Stimulated activated CD8-positive, alpha-beta memory T cell treated with anti-CD3 and anti-CD28 coated beads, Interleukin-7, amount 100 ng/mL, for 48 hours (primary cell): ENCODE measurements at places on chromosomes 11 and 22.

DNA sequence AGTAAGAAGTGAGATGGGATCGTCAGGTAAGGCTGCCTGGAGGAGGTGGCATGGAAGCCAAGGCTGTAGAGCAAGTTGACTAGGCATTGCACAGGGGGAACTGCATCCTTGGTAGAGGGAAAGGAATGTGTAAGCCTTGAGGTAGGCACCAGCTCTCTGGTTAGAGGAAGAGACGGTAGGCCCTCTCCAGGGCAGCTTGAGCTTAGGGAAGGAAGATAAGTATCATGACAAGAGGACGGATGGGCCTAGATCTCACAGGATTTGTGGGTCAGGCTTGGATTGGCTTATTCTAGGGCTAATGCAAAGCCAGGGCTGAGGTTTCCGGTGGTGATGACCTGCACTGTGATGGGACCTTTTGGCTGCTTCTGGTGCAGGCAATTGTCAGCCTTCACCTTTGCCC is 1035.8 kb downstream of the TBC1D22A start:
- DNase-seq: no peak

DNA sequence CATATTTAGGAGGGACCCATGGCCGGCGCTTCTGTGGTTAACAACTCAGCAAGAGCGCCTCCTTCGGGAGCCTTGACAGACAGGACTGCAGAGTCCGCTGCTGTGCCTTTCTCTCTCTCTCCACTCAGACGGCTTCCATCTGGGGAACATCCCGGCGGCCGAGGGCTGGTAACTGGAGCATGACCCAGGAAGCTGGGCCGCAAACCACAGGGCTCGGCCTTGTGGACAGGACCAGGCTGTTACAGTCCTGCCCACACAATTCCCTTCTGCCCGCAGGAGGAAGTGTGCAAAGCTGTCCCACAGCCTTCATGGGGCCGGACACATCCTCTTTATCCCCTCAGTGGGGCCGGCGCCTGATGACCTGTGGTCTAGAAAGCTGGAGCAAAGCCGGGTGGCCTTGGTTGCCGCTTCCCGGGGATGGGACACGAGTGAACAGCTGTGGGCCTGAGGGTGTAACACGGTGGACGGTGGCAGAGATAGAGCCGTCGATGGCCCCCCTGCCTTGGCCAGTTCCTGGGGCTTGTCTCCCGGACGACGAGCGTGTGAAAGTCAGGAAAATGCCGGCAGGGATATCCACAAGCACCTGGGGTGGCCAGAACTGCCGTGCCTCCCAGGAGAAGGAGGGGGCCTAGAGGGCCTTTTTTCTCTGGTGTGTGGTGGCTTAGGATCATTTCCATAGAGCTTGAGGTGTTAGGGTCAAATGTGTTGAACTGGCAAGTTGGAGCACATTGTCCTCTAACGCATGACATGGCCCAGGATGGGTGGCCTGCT is 50.1 kb downstream of the FBLN1 start:
- no peak for DNase-seq

DNA sequence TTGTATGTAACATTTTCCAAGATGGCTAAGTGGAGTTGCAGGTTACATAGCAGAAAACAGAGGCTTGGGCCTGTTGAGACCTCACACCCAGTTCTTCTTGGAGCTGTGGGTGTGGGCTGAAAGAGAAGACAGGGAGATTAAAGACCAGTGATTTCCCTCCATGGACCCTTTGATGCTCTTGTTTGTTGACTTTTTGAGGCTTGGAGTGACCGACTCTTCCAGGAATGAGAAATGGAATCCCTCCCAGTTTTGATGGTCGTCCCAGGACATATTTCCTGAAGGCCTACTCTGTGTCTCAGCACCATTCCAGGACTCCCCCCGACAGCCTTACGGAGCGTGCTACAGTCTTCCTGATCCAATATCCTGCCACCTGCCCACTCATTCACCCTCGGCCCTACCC is 96.9 kb downstream of the PTPRJ start:
- no peak for DNase-seq

DNA sequence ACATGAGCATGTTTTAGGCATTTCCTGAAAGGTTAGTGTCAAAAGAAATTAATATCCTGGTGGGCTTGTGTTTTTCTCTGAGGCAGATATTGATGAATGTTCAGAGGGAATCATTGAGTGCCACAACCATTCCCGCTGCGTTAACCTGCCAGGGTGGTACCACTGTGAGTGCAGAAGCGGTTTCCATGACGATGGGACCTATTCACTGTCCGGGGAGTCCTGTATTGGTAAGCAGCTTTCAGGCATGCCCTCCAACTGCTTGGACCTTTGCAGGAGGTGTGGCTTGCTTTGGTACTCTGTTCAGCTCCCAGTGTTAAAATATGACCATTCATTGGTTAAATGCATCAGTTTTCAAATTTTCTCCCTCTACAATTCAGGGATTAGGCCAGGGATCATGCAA is 658.6 kb upstream of the ANO5 start:
- no peak for DNase-seq

DNA sequence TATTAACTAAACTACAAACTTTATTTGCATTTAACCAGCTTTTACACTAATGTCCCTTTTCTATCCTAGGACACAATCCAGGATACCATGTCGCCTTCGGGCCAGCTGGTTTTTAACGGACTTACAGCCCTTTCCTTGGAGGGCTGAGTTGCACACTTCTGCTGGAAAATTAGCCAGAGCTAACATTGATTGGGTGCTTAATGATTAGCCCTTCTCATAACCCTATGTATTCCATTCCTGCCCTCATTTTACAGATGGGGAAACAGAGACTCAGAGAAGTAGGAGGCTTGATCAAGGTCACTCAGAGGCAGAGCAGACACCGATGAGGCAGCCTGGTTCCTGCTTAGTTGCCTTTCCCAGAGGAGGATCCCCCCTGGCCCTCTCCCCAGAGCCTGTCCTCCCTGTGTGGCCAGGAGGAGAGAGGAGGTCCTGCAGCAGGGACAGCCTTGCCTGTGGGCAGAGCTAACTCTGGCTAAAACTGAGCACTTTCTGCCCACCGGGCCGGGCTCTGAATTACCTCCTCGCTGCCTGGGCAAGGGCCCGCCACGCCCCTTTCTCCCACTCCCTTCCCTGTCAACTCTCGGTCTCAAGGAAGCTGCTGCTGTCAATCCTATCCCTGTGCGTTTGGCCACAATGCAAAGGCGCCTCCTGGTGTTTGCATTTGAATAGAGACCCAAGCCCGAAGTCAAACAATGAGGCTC is 59.6 kb upstream of the PAX6 start:
- no peak for DNase-seq

DNA sequence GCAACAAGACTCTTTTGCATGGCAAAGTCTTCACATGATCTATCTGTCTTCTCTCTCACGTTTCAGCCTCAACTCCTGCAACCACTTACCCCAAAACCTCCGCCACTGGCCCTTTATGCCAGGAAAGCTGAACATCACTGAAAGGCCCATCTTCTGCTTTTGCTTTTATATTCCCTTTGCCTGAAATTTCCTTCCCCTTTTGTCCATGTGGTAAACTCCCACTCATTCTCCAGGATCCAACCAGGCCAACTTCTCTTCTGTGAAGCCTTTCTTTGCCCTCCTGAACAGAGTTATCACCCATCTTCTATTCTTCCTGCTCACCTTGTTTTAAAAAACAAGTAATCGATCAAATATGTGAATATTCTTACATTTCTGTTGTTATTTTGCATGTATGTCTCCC is 117.8 kb downstream of the WNT11 start:
- DNase-seq: no peak

GRCh38 chr11:99170591-99170990 is 149.8 kb downstream of the CNTN5 start:
- no peak for DNase-seq

- no peak for DNase-seq
Measured at GRCh38 chr11:21059879-21060278, 390.5 kb downstream of the NELL1 start.

DNA sequence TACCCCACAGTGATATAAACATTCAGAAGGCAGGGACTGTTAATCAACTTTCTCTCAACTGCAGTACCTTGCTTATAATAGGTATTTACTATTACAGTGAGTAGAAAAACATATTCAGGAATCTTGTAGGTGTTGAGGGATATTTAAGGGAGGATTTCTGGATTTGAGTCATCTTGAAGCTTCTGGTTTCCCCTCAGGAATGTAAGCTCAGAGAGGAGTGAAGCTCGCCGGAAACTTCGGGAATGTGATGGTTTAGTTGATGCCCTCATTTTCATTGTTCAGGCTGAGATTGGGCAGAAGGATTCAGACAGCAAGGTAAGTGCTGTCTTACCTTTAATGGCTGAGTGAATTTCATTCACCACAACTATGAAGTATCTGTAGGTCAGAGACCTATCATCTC is 42.9 kb downstream of the CTNND1 start:
- no peak for DNase-seq

DNA sequence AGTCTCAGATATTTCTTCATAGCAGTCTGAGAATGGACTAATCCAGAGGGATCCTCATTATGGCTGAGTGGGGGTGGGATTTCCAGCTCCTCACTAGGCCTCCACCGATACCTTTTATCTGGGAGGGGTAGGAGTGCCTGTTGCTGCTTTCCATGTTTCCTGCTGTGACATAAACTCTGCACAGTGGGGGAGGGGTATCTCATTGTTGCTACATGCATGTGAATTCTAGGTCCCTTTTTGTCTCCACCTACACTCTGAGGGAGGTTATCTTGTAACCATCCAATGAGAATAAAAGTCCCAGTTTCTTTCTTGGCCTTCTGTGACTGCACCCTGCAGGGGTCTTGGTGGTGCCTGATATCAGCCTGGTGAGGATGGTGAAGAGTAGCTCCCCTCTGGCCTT is 60.5 kb downstream of the ADAMTS15 start:
- no peak for DNase-seq

- no peak for DNase-seq
Measured at GRCh38 chr11:8296038-8296649, 32.5 kb upstream of the LMO1 start.

DNA sequence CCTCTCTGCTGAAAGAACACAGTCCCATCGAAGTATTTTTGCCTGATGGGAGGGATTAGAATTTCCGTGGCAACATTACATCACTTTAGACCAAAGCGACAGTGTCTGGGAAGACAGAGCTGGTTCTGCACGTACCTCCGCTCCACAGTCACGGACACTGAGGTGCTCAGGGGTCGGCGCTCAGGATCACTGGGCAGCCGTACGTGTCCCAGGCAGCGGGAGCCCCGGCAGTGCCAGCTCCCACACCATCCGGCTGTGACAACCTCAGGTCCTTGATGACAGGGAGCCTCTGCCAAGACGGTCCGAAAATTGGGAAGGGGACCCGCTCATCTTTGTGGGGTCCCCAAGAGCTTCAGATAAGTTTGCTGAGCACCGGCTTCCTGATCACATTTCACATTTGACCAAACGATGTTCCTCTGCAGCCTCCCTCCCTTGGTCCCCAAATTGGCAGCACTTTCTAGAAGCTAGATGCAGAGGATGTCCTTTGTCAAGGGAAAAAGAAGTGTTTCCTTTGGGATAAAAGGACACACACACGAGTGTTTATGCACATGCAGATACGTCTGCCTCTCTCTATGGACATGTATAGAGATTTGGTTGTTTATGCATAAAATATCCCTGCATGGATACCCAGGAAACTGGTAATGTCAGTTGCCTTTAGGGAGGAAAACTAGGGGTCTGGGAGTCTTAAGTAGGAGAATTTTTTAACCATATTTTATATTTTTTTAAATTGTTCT is 61.6 kb upstream of the LINC01488 start:
- no peak for DNase-seq

DNA sequence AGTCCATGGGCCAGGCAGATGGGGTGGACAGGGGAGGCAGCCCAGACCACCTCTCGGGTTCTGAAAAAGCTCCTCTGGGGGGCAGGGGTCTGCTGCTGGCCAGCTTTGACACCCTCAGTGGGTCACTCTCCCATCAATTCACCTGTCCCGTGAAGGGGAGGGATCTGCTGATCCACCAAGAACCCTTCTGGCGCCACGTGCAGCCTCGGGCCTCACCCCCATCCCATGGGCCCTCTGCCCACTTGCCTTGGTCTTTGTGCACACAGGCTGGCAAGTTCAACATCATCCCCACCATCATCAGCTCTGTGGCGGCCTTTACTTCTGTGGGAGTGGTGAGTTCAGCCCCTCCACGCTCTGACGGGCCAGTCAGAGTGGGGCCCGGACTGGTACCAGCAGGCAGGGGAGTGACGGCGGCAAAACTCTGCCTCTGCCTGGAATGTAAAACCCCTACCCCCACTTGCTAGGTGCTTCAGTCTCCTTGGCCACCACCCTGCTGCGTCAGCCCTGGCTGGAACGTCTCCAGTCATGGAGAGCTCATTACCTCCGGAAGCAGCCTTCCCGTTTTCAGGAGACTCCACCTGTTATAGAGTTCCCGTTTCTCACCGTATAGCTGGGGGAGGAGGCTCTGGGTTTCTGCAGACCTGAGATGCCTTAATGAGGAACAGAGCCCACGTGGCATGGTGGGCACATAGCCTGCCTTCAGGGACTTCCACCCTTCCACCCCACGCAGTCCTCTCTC is 12.7 kb downstream of the PRG3 start:
- no peak for DNase-seq

DNA sequence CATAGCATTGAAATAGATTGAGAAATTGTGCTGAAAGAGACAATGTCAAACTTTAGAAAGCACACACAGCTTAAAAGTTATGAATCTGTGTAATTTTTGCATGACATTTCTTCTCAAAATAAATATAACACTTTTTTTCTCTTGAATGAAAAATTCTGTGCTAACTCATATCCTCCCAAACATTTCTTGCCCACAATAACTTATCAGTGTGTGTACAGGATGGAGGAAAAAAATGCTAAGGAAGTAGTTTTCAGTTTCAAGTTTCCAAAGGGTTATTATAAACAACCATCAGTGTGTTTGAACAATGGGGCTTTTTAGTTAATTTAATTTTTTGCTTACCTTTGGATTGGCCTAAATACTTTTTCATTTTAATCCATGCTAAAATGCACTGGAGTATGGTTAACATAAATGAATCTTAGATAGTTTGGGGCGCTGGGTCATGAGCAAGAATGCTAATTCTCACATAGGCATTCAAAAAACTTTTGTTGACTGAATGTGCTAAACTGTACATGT is 82.9 kb upstream of the ARHGAP20 start:
- DNase-seq: no peak

DNA sequence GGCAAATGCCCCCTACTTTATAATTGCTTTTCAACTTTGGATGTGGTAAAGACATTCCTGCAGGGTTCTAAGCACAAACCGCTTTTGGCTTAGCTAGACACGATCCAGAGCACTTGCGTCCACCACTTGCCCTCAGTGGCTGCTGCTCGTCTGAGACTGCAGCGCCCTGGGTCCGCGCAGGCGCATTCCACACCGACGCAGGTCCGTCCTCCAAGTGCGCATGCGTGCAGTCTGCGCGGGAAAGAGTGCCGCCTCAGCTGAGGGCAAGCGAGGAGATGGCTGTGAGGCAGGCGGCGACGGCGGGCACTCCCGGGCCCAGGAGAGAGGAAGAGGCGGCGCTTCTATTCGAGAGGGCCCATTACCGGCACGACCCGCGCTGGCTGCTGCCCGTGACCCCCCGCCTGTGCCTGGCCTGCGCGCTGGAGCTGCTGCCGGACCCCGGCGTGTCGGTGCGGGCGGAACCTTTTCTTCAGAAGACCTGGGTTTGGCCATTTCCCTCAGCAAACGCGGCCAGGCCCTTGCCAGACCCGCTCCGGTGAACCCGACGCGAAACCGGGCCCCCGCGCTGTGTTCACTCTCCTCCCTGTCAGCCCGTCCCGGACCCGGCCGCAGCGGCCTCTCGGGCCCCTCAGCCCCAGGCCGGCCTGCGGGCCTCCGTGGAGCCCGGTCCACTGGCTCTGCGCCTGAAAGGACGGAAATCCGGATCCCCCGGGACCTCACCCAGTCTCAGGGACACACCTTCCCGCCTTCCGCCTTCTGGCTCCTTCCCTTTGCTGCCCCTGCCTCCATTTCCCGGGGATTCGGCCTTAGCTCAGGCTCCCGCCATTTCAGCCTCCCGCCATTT is at the start of gene MEI1:
TSS of gene MEI1 (plus strand) at position 240 of the 844 bp plus-strand sequence. CDS start at position 276, 36 bp downstream.
- peak; percentile 80 for DNase-seq
